ENCODE measurements at places on chromosomes 2 and 18.

DNA sequence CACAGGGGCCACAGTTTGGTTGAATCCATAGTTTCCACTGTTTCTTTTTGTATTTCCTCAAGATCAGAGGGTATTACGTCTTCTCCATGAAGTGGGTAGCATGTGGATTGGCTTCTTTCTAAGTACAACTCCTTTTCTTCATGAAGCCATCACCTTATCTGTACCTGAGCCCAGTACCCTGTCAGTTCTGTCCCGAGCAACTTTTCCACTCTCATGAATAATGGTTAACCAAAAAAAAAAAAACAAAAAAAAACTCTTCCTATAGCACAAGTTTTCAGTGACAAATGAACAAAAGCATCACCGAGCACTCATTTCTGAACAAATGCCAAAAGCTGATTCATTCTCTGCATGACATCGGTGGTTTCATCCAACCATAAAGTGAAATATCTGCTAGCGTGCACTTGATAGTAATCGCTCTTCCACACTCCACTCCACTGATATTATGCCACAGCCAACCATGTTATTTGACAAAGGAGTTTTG is 53.0 kb upstream of the CCDC150 start:
- DNase-seq = no peak

DNA sequence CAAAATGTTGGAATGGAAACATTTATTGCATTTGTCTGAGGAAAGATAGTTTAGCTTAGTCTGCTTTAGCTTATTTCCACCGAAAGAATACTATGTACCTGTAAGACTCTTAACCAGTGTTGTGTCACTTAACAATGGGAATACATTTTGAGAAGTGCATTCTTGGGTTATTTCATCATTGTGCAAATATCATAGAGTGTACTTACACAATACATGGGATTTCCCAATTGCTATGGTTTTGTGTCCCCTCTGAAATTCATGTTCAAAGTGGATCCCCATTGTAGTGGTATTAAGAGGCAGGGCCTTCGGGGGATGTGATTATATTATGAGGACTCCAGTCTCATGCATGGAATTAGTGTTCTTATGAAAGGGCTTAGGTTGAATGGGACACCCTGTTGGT is 249.4 kb upstream of the UBE2E3 start:
- DNase-seq = no peak

DNA sequence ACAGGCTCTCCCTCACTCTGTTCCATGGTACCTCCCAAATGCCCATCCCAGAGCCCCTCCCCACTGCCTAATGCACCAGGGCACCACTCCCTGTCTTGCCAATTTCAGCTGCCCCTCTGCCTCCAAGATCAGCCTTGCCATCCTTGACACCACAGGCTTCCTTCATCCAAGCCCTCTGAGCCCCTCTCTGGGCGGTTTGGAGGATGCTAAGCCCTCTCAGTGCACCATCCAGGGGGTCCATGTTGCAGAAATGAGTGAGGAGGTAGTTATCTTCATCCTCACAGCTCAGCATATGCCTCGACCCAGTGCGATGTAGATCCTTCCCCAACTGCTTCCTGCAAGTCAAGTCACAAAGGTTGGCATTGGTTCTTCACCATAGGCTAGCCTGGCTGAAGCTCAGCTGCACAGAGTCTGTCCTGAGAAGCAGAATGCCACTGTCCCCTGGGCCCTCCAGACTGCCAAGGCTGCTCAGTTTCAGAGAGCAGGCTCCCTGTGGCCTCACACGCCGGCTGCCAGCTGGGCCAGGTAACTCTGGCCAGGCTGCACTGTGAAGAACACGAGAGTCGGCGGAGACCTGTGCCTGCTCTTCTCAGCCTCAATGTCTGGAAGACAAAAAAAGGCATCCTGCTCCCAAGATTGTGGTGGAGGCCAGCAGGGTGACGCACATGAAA is 9.9 kb upstream of the MAP3K2 start:
- DNase-seq = no peak

DNA sequence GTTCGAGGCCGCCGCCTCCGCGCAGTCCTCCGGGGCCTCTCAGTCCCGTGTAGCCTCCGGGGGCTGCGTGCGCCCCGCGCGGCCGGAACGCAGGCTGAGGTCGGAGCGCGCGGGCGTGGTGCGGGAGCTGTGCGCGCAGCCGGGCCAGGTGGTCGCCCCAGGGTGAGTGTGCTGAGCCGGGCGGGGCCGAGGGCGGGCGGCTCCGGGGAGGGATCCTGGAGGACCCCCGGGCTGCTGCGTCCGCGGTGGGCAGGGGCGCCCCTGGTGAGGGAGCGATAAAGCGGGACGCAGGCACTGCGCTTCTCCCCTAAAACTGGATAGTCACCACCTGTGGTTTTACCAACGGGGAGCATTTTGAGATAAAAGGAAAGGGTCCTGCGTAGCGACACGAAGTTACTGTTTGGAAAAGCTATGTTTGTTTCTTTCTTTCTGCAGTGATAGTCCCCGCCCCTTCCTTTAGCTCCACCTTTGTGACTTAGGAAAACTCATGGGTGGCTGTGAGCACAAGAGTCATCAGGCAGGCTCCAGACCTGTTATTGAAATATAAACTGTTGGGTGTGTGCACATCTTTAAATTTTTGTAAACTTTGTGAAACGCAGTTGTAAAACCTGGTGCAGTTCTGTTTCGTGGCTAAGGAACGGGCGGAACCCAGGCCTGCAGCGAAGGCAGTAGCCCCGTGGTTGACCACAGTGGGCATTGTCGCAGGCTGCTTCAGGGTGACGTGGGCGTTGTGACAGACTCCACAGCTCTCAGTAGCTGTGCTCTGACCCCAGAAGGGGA is 687 bp downstream of the CTDP1 start:
- no peak for DNase-seq

DNA sequence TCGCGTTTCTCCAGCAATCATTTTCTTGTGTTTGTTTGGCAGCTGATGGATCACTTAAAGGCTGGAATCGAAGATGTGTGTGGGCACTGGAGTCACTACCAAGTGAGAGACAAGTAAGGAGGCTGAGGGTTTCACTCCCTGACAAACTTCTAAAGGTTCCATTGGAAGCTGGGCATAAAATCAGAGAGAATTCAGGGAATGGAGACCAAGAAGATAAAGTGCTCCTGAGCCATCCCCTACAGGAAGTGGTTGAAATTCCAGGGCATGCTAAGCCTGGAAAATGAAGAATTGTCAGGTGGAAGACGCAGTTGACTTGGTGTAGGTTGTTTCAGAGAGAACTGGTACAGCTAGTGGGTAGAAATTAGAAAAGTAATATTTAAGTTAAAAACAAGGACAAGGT is 39.1 kb downstream of the SLC9A4 start:
- no peak for DNase-seq

GRCh38 chr2:55729136-55729685 is 35.6 kb upstream of the PNPT1 start:
- no peak for DNase-seq

DNA sequence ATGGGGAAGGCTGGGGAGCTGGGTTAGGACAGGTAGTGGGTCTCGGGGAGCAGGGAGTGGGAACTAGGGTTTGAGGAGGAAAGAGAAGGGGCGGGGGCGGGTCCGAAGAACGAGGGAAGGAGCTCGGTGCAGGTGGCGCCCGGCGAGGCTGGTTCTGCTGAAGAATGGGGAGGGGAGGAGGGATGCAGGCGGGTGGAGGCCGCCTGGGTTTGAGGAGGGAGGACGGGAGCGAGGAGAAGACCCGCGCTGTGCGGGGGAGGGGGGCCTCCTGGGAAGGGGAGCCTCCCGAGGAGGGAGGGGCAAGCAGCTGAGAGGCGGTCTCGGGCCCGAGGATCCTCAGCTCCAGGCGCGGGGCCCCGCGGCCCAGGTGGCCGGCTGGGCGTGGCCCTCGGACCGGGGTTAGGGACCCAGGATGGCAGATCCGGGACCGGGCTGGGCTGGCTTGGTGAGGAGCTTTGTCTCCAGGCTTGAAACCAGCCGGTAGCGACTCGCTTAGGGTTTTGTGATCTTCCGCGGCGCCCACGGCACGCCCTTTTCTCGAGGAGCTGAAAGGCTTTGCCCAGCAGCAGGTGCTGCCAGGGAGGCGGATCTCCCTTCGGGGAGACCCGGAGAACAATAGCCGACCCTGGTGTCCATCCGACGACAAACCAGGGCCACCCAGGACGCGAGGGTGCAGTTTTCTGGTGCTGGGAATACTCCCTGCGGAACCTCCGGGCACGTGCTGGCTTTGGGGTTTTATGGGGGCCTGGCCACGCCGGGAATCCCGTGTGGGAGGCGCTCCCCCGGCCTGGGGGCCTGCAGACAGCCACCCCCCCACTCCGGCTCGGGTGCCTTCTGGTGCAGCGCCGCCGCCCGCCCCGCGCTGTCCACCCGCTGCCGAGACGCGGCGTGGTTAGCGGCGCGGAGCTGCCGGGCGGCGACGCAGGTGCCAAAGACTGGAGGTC is 1.4 kb downstream of the DPYSL5 start:
- peak; percentile 60 for DNase-seq

DNA sequence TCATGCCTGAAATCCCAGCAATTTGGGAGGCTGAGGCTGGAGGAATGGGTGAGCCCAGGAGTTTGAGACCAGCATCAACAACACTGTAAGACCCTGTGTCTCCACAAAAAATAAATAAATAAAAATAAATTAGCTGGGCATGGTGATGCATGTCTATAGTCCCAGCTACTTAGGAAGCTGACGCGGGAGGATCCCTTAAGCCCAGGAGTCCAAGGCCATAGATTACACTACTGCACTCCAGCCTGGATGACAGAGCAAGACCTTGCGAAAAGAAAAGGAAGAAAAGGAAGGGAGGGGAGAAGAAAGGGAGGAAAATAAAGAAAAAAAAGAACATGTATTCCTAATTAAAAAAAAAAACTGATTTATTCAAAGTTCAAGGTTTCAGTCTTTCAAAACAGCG is 78.2 kb downstream of the TRIP12 start:
- no peak for DNase-seq

DNA sequence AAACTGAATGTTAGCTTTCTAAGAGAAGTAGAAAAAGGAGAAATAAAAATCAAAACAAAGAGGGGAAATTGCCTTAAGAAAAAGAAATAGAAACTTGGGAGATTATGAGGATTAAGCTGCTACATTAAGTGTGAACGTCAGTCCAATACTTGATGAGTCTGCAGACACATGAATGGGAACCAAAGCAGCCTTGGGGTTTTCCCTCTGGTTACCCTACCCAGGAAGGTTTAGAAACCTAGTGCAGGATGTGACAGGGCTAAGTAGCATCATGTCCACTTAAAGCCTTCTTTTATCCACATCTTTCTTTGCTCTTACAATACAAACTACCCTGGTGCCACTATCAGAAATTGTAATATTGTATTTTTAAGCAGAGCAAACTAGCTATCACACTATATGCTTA is 22.3 kb downstream of the SLC35F5 start:
- no peak for DNase-seq

GRCh38 chr2:104848526-104848925 is 5.4 kb upstream of the POU3F3 start:
- no peak for DNase-seq

- DNase-seq = no peak
Measured at GRCh38 chr2:84805250-84805958, 75.5 kb downstream of the TRABD2A start.

DNA sequence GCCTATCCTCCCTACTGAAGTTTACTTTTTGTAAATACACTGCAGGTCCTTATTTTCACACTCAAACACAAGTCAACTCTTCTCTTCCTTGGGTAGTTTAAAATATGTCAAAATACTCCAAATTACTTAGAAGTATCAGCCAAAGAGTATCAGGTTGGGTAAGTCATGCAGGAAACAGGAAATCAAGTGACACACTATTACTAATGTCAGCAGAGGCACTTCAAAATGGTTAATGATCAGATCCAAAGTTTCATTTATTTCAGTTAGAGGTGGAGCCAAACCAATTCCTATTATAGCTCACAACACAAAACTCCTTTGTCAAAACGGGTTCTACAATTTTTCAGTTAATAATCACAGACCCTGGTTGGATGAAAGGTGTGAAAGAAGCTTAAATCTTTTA is 54.2 kb downstream of the DLGAP1 start:
- no peak for DNase-seq

DNA sequence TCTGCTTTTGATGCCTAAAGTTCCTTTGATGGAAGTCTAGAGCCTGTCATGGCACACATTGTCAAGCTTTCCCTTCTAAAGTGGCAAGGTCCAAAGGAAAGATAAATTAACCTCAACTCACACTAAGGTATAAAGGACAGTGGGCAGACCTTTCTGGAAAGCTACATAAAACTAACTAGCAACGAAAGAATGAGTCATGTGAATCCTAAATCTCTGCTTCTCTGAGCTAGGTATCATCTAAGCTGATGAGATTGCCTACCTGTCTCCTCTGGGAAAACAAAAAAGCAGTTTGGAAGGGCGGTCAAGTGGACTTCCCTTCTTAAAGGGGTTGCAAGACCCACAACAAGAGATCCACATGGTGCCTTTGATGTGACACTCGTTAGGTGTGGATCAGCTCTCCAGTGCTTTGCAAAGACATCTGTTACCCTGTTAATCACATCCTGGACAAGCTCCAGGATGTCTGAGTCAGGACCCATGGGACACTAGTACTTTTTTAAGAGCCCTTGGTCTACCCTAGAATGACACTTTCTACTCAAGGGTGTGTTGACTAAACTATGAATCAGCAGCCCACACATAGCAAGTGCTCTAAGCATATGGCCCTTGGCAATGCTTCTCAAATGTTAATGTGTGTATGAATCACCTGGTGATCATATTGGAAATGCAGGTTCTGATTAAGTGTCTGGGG is 173.5 kb downstream of the ALK start:
- no peak for DNase-seq

DNA sequence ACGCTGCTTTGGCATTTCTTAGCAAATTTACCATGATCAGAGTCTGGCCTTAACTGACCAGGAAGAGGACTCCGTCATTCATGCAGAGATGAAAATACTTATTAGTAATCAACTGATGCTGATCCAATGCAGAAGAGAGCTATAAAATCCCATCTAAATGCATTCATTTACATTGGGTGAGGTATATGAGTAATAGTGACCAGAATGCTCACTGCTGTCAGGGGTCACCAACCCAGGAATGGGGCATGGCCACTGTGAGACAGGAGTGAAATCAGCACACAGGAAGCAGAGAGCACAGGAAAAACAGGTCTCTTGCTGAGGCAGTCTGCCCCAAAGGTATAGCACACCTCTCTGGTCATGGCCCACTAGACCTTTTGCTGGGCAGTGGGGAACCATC is 68.1 kb upstream of the TMEM247 start:
- DNase-seq = no peak

Data from head of caudate nucleus (tissue), 42 donors.